ENCODE measurements at places on chromosomes 7 and 10.

DNA sequence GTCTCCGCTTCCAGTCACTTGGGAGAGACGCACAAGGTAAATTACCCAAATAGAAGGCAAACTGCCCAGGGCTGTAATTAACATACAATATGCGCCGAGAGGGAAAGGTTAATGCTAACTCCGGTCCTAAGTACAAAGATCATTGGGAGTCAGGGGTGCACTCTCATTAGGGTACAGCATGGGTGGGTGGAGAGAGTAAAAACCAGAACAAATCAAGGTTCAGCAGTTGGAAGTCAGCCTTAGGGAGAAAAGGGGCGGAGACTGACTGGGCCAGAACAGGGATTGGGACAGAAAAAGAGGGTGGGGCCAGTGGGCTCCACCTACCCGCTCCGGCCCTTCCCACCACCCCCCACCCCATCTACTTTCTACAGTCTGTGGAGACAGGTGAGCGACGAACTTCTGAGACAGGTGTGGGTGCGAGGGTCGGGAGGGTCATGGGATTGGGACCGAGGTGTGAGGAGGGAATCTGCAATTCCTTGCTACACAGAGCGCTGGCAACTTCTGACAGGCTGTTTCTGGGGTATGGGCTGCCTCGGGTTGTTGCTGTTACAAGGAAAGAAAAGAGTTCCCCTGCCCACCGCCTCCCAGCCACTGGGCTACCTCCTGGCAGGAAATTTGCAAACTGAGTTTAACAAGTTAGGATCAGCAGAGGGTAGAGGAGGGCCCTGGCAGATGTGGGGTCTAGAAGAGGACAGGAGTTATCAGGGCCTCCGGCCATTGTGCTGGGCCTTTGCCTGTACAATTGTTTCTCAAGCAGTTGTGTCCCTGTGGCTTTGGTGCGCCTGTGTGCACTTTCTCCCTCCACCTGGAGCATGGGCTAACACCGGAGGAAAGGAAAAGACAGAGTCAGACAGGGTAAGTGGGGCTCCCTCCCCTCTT lies at the start of gene TMEM139:
Gene TMEM139, plus strand, starts transcription at position 368 of the 879 bp plus-strand sequence. CDS start 1,000 bp downstream, outside the sequence.
- DNase-seq = no peak

DNA sequence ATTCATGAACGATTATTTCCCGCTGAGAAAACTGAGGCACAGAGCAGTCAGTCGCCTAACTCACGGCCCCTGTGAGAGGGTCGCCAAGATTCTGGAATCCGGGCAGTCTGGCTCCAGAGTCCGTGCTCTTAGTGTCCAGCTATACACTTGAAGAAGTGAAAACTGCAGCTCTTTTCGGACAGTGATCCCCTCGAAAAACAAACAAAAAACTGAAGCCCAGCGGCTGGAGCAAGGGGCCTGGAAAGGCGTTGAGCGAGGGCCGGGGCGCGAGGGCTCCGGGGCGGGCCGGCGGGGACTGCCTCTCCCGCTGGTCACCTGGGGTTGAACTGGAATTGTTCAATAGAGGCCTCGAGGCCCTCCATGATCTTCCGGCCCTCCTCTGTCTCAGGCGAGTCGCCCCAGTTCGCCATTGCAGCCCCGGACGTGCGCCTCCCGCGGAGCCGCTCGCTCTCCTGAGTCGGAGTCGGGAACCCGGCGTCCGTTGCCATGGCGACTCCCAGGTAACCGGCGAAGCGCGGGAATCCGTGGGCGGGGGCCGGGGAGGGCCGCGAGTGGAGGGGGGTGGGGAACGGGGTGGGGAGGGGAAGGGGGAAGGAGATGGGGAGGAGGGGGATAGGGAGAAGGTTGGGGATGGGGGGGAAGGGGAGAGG lies 881 bp downstream of the C10orf67 start:
- no peak for DNase-seq

DNA sequence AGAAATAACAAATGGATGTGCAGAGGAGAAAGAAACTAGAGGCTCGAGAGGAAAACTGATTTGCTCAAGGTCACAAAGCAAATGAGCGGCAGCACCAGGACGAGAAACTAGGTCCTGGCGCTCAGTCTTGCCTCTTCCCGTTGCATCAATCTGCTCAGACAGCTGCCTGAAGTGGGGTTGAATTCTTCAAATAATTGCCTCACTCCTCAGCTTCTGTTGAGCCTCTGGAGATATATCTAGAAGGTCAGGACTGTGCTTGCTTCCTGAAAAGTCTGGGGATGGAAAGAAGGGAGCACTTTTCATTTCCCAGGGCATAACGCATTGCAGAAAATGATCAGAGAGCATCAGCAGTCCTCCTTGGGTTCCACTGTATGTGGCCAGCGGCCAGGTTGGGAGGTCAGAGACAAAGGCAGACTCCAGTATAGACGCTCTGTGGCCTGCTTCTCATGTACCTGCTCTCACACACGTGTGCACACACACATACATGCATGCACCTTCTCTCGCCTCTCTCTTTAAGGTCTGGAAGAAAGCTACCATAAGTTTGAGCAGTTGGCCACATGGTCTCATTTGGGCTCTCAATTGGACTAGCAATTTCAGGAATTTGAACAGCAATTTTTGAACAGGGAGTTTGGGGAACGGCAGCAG lies 83.7 kb upstream of the DUSP5 start:
- DNase-seq = no peak

DNA sequence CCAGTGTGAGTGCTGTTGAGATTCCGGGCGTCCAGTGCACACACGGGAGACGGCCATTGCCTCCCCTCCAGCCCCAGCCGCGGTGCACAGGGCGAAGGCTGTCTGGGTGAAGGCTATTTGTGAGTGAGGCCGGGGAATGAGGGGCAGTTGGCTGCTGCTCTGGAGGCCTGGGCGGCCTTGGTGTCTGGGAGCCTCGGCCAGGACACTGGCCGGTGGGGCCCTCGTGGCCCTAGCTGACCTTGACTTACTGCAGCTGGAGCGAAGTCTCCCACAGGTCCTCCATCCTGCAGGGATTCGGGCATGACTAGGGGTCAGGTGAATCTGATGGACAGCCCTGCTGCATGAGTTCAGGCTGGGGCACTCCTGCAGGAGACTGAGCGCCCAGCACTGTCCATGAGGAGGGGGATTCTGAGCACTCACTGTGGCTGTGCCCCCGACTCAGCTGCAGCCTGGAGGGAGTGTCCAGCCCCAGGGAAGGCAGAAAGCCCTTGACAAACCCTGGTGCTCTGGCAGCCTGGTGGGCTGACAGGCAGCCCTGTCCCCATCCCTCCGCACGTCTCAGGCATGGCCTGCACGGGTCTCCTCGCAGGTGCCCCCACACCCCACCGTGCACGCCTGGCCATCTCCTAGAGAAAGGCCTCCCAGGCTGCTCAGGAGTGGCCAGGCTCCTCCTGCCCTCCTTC lies 52.7 kb upstream of the FAM20C start:
- DNase-seq = no peak

DNA sequence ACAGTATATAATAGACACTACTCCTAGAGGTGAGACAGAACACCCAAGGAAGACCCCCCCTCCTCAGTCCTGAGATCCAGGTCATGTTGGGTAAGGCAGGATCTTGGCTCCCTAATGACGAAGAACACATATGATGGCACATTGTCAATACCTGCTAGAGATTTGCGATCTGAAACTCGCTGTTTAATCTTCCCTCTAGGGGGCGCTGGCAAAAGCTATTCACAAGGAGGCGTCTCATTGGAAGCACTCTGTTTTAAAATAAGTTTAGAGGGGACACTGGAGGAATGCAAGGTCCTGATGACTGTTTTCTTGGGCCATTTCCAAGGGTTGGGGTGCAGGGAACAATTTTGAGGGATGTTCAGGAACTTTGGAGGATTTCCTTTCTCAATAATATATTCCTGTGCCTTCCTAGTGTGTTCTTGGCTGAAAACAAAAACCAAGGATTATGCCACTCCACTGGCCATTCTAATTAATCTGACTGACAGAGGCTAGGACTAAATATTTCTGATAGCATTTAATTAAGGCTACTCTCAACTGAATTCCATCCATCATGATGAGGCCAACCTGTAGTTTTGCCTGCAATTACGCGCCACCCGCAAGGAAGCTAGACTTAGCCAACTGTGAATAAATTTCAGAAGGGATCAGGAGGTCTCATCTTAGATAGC lies 1013.8 kb upstream of the MBL2 start:
- DNase-seq = no peak

GRCh38 chr10:124674768-124675222 lies 69.4 kb downstream of the FAM53B start:
- no peak for DNase-seq

GRCh38 chr10:133359554-133359971 lies 1.7 kb upstream of the FUOM start:
- DNase-seq = no peak

GRCh38 chr10:127787873-127788272 lies 50.9 kb downstream of the FOXI2 start:
- DNase-seq = no peak

GRCh38 chr10:3882855-3883254 lies 97.8 kb upstream of the KLF6 start:
- no peak for DNase-seq

DNA sequence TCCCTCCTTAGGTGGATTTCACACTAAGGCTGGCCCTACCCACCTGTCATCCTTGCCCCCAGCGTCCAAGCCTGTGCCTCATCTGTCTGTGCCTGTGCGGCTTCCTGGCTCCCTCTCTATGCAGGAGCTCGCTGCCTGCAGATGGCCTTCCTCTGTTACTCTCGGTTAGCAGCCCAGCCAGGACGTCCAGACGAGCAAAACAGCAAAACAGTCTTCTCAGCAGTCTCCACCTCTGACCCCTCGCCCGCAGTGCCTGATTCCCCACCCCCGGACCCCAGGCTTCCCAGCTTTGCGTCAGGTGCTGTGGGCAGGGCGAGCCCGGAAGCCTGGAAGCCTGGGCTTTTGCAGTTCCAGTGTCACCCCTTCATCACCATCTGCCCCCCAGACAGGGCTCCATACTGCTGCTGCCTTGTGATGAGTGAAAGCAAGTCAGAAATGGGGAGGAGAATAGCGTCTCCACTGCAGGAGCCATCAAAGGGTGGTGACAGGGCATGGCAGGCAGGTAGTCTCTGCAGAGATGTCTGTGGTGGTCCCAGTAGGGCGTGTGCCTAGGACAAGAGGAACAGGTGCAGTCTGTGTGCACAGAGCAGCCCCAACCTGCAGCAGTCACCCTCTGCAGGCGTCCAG lies 88.5 kb downstream of the ADCY1 start:
- no peak for DNase-seq

GRCh38 chr10:87696922-87697745 lies 37.5 kb downstream of the PAPSS2 start:
- no peak for DNase-seq

DNA sequence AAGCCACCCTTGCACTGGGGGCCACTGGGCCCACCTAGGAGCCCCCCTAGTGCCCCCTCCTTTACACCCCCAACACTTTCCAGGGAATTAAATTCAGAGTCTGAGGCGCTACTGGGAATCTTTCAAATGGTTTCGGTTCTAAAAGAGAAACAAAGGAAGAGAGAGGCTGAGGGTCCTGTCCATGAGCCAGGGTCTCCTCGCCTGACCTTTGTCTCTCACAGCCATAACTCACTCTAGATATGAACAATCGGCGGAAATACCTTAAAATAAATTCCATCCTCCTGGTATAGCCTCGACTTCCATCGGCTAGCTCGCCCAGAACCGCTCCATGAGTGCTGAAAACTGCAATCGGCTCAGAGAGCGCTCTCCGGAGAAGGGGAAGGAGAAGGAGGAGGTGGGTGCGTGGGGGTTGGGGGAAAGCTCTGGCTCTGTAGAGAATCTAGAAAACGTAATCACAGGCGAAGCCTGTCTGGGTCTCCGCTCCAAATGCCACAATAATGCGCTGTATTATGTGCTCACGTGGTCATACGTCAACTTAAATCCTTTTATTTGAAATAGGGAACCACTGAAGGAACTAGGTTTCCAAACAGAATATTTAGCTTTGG lies 12.6 kb downstream of the HOXA4 start:
- DNase-seq = no peak

DNA sequence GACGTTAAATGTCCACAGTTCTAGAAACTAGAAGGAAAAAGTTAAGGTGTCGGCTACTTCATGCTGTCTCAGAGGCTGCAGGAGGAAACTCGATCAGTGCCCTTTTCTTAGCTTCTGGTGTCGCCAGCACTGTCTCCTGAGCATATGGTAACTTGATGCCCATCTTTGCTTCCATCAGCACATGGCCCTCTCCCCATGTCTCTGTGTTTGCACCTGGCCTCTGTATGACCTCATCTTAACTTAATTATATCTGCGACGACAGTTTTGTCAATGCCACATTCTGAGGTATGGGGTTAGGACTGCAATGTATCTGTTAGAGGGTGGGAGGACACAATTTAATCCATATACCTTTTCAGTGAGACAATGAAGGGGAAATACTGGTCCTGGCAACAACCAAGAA lies 449.9 kb downstream of the POM121L12 start:
- DNase-seq = no peak

- no peak for DNase-seq
Observed at GRCh38 chr10:110368556-110368955, 63.8 kb upstream of the SMNDC1 start.

DNA sequence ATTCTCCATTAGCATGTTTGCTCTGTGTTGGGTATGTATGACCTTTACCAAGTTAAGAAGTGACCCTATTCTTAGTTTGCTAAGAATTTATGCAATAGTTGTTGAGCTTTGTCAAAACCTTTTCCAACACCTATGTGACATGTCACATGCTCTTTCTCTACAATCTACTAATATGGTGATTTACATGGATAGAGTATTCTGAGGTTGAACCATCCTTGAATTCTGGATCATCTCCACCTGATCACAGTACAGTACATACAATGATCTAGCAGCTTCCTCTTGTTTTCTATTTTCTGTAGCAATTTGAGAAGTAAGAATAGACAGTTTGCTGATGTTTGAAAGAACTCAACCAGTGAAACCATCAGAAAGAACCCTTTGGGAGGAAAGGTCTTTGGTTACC lies 101.2 kb upstream of the PDGFA start:
- DNase-seq = no peak

- DNase-seq = no peak
Observed at GRCh38 chr10:111481261-111481826, 404.5 kb downstream of the ADRA2A start.

DNA sequence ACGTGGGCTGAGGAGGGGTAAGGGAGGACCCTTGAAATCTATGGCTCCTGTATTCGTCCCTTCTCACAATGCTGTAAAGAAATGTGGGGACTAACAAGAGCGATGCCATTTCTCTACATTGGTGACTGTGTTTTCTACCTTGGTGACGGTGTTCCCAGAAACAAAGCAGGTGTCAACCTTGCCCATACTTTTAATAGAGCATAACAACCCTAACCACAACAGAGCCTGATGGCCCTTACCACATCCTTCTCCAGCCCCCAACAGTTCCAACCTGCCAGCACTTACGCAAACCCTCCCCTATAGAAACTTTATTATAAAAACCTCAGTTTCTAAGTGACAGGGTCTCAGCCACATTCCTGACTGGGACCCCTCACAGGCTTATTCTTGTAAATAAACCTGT lies 28.2 kb upstream of the ADCYAP1R1 start:
- no peak for DNase-seq

GRCh38 chr10:9066152-9066551 lies 1011.7 kb downstream of the GATA3 start:
- DNase-seq = no peak

DNA sequence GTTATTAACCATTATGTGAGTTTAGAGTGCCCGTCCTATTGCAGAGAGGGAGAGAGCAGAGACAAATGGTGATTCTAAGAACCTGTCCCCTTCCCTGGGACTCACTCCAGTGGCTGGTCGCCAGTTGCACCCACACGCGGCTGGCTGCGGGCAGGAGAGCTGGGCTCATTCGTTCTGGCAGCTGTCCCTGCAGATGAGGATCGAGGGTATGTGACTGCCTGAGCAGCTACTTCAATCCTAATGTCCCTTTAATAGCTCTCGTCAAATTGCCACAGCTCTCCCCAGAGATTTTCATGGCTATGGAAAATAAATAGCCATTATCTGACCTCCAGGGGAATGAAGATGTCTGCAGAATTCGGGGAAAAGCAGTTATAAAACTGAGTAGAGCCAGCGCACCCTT lies 41.6 kb downstream of the RBM28 start:
- DNase-seq = no peak

Data from GOT3 (cell line).